ENCODE measurements at places on chromosomes 11 and 22. TPM values are rescaled to one million over a fixed set of nuclear protein-coding genes. Genes with fewer than 3 reads are reported as not detected.

- no peak for DNase-seq
- peaks cover 44% of the 10 kb centered on the region for H3K27me3 ChIP-seq
- H3K4me3 ChIP-seq, result no peak overlapping the region
- H3K27ac ChIP-seq, result no peak overlapping the region
- H3K36me3 ChIP-seq, result no peaks in the 10 kb centered on the region
These were observed 20.6 kb upstream of the TMEM218 start for GRCh38 chr11:125132071-125132470.

DNA sequence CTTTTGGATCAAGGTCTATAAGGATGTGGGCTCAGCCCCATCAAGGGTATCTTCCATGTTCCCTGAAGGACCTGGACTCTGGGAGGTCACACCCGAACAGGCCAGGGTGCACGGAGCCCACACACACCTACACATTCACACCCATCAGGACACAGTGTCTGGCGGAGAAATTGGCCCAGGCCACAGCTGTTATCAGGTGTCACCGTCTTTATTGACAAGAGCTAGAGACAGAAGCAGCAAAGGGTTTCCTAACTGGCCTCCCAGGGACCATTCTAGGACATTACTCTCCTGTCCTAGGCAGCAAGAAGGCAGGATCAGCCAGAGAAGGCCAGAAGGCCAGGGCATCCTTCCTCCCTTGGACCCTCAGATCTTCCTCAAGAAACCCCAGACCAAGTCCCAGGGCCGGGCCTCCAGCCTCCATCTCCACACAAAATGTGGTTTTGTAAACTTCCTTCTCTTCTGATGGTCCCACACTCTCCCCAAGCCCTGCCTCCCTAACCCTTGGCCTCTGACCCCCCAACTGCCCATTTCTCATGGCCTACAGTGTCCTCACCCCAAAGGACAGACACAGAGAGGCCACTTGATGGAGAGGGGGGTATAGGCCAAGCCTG lies 8.1 kb downstream of the SSTR3 start:
- DNase-seq, result no peak
- no peaks in the 10 kb centered on the region for H3K36me3 ChIP-seq
- H3K4me1 ChIP-seq, result peaks cover 26% of the 10 kb centered on the region
- peak overlapping the region; percentile 45 for H3K27ac ChIP-seq
- no peak overlapping the region for H3K4me3 ChIP-seq
- no peaks in the 10 kb centered on the region for H3K27me3 ChIP-seq

DNA sequence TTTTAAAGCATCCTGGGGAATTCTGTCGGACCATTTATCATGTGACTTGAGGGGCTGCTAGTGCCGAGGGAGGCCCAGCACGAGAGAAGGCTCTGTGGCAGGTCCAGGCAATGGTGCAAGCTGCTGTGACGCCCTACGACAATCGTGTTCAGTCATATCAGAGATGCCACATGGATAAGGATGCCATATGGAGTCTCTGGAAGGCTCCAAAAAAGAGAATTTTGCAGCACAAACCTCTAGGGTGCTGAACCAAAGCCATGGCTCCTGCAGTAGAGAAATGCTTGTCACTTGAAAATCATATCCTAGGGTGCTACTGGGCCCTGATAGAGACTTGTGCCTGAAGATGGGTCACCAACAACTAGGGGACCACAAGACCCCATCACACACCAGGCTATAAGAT lies 6.7 kb upstream of the CD6 start:
- DNase-seq, result no peak
- peaks cover 3% of the 10 kb centered on the region for H3K27me3 ChIP-seq
- H3K36me3 ChIP-seq, result peaks cover 3% of the 10 kb centered on the region
- H3K27ac ChIP-seq, result no peak overlapping the region

DNA sequence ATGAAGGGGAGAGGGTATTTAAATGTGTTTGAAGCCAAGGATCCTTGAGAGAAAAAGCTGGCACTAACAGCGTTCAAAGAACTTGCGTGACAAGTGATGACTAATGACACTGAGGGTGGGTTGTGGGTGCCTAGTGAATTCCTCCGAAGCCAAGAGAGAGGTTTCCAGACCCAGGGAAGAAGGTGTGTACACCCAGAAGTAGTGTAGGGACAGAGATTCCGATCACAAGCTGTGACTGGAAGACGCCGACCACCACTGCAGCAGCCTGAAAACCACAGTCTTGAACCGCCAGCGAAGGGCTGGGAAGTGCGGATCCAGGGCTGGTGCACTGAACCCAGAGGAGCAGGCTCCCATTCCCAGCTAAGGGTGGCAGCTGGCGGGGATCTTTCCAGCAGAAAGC lies 9.5 kb downstream of the PPARA start:
- H3K4me1 ChIP-seq, result no peaks in the 10 kb centered on the region
- H3K27ac ChIP-seq, result no peak overlapping the region
- H3K4me3 ChIP-seq, result no peak overlapping the region
- DNase-seq, result no peak
- peaks cover 2% of the 10 kb centered on the region for H3K36me3 ChIP-seq
- no peaks in the 10 kb centered on the region for H3K27me3 ChIP-seq

- H3K27ac ChIP-seq, result no peak overlapping the region
- H3K27me3 ChIP-seq, result no peaks in the 10 kb centered on the region
- peaks cover 22% of the 10 kb centered on the region for H3K4me1 ChIP-seq
- DNase-seq, result no peak
These were observed 5.7 kb downstream of the MPZL2 start for GRCh38 chr11:118258410-118258809.

DNA sequence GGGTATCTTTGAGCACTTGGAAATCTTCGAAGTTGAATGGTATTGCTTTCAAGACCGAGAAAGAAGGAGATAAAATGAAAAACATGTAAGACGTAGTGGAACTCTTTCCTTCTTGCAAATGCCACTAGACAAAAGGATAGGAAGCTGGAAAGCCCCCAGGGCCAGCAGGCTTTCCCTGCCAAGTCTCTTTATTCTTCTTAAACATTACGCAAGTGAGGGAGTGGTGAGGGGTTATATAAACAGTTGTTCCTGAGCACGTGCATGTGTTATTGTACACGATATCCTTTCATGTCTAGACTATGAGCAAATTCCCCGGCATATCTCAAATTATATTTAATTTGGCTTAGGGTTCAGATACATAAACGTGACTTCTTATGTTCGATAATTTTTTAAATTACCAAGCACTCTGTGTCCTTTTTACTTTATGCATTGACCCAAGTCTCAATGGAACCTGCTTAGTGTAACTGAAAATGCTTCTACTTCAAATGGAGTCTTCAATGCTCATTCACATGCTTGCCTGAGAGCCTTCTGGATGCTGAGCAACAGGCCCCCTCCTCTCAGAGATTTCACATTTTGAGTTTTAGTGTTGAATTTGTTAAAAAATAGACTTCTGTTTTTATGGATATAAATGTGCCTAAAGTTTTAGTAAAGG lies 59.0 kb downstream of the PPP2R1B start:
- H3K27me3 ChIP-seq, result no peaks in the 10 kb centered on the region
- H3K36me3 ChIP-seq, result peaks cover 14% of the 10 kb centered on the region
- no peaks in the 10 kb centered on the region for H3K4me1 ChIP-seq
- no peak for DNase-seq
- H3K27ac ChIP-seq, result no peak overlapping the region
- no peak overlapping the region for H3K4me3 ChIP-seq

- no peaks in the 10 kb centered on the region for H3K4me1 ChIP-seq
- H3K27ac ChIP-seq, result no peak overlapping the region
- no peaks in the 10 kb centered on the region for H3K27me3 ChIP-seq
- no peaks in the 10 kb centered on the region for H3K36me3 ChIP-seq
These were observed 895.8 kb downstream of the OPCML start for GRCh38 chr11:132636523-132636922.

DNA sequence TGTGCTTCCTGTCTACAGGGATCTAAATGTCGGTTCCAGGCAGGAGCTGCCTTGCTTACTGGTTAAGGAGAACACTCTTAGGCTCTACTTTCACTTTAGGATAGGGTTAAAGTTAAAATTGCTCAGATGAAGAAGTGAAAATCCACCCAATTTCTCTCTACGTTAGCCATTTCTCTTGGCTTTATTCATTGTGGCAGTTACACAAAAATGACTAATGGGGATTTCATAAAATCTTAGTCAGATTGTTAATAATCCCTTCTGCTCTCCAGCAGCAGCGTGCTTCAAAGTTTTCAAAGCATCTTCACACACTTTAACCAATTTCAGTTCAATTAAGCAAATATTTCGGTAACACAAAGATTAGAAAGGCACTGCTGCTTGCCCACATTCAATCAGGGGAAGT lies 58.4 kb upstream of the RCN1 start:
- DNase-seq, result no peak
- no peak overlapping the region for H3K27ac ChIP-seq
- H3K36me3 ChIP-seq, result no peaks in the 10 kb centered on the region
- H3K4me3 ChIP-seq, result no peak overlapping the region
- peaks cover 10% of the 10 kb centered on the region for H3K27me3 ChIP-seq

GRCh38 chr11:89633135-89633705 lies 76.9 kb upstream of the TRIM77 start:
- no peak overlapping the region for H3K4me3 ChIP-seq
- H3K36me3 ChIP-seq, result no peaks in the 10 kb centered on the region
- no peak overlapping the region for H3K27ac ChIP-seq
- DNase-seq, result no peak

DNA sequence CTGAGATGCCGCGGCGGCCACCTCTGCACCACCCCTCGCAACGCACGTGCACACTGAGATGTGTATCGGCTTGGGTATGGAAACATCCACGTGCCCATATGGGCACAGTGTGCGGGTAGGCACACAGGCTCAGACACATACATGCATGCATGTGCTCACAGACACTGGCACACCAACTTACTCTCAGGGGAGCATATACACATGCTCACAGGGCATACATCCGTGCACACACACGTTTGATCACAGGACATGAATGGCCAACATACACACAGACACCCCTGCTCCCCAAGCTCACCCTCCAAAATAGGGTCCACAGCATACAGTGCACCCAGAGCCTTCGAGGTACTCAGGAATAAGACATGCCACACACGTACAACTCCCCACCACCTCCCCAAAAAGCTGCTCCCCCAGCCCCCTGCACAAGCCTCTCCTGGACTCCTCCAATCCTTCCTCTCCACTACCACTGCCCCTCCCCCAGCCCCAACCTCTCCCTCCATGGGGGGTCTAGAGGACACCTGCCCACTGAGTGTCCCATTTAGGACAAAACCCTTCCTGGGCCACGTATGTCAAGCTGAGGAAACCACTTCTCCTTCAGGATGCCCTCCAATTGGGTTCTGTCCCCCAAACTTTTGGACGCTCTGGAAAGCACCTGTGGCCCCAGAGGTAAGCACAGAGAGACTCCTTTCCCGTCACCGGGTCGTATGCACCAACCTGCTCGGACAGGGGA lies 53.1 kb downstream of the SLC22A12 start:
- H3K27ac ChIP-seq, result no peak overlapping the region
- H3K4me3 ChIP-seq, result no peak overlapping the region
- H3K4me1 ChIP-seq, result peaks cover 2% of the 10 kb centered on the region
- peaks cover 23% of the 10 kb centered on the region for H3K27me3 ChIP-seq

DNA sequence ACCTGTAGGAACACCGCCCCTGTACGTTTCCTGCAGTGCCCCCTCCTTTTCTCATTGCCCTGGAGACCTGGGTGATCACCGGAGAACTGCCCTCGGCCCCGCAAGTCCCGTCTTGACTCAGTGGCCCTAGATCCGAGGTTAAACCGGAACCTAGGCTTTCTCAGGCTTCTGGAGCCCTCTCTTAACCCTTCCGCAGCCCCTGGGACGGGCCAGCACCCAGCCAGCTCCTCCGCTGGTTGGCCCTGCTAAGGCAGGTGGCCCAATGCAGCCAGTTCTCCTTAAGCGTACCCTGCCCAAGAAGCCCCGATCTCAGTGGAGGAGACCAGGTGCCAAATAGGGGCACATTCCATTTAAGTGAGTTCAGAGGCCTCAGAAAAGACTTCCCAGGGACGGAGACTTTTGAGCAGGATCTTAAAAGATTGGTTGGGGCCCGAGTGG lies 776 bp downstream of the NLRX1 start:
- no peaks in the 10 kb centered on the region for H3K27me3 ChIP-seq
- H3K36me3 ChIP-seq, result no peaks in the 10 kb centered on the region
- DNase-seq, result peak; percentile 69
- H3K4me1 ChIP-seq, result peaks cover 11% of the 10 kb centered on the region

GRCh38 chr22:29202212-29203192 lies 3.2 kb upstream of the EMID1 start:
- peaks cover 42% of the 10 kb centered on the region for H3K27me3 ChIP-seq
- no peak overlapping the region for H3K4me3 ChIP-seq
- peak; percentile 80 for DNase-seq
- no peaks in the 10 kb centered on the region for H3K36me3 ChIP-seq

DNA sequence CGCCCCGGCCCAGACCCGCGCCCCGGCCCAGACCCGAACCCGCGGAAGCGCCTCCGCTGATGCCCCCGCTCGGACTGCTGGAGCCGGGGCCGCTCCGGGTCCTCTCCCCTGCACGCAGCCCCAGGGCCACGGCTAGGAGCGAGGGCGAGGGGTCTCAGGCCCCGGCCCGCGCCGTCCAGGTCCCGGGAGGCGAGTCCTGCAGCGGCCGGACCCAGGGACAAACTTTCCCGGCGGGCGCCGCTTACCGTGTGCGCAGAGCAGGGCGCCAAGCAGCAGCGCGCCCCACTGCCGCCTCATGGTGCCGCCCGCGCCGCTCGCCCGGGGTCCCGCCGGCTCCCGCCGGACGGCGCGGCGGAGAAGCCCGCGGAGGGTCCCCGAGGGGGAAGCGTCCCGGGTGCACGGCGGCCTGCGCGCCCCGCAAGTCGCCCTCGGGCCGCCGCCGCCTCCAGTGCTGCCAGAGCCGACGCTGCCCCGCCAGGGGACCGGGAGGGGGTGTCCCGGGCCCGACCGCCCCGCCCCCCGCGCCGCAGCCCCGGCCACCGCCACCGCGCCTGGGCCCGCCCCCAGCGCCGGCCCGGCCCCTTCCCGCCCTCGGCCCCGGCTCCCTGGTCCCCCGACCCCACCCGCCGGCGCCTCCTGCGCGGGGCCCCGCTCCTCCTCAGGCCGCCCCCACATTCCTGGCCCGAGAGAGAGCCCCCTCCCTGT lies at the start of gene LRP4:
TSS of gene LRP4 (minus strand) at position 468 of the 705 bp plus-strand sequence. CDS start at position 297, 171 bp downstream.
- no peaks in the 10 kb centered on the region for H3K36me3 ChIP-seq
- H3K27me3 ChIP-seq, result peaks cover 48% of the 10 kb centered on the region
- DNase-seq, result peak; percentile 42
- H3K27ac ChIP-seq, result no peak within 1 kb of the TSS
- H3K4me1 ChIP-seq, result peaks cover 25% of the 10 kb centered on the region

DNA sequence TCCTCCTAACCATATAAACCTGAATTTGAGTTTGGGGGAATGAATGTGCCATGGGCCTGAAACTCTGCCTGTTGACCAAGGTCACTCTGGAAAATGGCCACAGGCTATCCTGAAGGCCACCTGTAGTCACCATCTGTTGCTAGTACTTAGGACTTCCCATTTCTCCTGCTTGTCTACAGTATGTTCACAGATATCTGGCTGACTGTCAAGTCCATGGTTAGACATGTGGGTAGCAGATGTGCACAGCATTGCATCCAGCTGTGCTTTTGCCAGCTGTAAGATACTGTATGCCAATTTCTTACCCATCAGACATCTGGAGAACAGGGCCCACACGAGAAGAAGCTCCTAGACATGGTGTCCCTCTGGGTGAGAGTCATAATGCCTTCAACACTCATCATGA lies 475.4 kb downstream of the INSC start:
- H3K4me1 ChIP-seq, result no peaks in the 10 kb centered on the region
- DNase-seq, result no peak
- no peaks in the 10 kb centered on the region for H3K36me3 ChIP-seq
- H3K4me3 ChIP-seq, result no peak overlapping the region

- no peak overlapping the region for H3K27ac ChIP-seq
- H3K27me3 ChIP-seq, result peaks cover 1% of the 10 kb centered on the region
- no peak for DNase-seq
- H3K36me3 ChIP-seq, result no peaks in the 10 kb centered on the region
These were observed 111.7 kb upstream of the RASSF10 start for GRCh38 chr11:12897390-12897789.

The ATL3 gene
- 31.3 TPM for total RNA-seq

The FUT4 gene
- total RNA-seq, result 3.6 TPM

The TTC36 gene
- not detected for total RNA-seq

The ART5 gene
- total RNA-seq, result not detected

Data from activated CD4-positive, alpha-beta memory T cell treated with anti-CD3 and anti-CD28 coated beads for 36 hours (primary cell).